ENCODE measurements at places on chromosomes 16 and 17.

GRCh38 chr16:24686678-24687077 is 42.8 kb upstream of the TNRC6A start:
- DNase-seq: no peak

DNA sequence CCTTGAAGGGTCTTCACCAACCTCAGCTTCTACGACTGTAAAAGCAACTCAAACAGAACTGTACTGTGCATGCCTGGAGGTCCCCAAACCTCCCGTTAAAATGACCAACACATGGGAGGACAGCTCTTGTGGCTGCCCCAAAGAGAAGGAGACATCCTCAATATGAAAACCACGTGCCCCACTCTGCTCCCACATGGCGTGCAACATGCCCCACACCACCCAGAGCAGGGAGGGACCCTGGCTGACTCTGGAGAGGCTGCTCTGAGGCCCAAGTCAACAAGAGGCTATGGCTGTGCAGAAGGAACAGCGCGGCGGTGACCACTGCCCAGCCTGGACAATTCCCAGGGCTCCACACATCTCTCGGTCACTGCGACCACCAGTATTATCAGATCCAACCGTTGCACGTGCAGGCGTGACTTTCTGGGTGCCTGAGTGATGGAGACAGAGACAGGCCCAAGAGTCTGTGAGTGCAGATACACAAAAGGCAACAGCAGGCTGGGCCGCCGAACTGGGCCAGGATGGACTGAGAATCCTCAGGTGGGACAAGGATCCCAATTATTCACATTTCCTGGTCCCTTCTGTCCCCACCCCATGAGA is 1.4 kb downstream of the PLD6 start:
- DNase-seq: no peak

DNA sequence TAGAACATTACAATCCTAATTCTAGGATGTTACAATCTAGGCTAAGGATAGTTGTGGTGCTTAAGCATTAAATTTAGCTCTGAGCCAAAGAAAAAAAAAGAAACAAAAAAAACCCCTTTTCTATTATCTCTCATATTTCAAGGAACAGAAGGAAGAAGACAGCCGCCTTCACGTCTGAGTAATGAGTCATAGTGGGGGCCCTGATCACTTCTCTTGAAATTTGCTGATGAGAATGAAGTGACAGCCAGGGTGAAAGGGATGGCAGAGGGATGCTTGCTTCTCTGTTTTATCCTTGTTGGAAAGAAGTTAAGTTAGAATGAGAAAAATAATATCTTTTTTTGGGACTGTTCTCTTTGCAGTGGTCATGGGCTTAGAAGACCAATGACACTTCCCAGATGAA is 82.6 kb upstream of the MPHOSPH6 start:
- no peak for DNase-seq

DNA sequence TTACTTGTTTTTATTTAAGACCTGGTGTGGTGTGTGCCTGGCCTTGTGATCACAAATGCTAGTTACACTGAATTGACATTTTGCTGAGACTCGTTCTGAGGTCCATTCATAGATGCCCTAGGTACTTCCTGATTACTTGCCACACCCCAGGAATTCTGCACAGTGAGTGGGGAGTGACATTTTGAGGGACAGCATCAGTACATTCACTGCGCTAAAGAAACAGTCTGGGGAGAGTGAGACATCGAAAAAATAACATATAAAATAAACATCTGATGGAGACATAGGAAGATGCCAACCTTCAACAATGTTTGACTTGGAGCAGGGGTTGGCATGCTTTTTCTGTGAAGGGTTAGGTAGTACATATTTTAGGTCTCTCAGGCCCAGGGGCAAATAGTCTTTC is 30.4 kb downstream of the ABCC1 start:
- no peak for DNase-seq

GRCh38 chr17:9472541-9472940 is 103.1 kb downstream of the STX8 start:
- no peak for DNase-seq

DNA sequence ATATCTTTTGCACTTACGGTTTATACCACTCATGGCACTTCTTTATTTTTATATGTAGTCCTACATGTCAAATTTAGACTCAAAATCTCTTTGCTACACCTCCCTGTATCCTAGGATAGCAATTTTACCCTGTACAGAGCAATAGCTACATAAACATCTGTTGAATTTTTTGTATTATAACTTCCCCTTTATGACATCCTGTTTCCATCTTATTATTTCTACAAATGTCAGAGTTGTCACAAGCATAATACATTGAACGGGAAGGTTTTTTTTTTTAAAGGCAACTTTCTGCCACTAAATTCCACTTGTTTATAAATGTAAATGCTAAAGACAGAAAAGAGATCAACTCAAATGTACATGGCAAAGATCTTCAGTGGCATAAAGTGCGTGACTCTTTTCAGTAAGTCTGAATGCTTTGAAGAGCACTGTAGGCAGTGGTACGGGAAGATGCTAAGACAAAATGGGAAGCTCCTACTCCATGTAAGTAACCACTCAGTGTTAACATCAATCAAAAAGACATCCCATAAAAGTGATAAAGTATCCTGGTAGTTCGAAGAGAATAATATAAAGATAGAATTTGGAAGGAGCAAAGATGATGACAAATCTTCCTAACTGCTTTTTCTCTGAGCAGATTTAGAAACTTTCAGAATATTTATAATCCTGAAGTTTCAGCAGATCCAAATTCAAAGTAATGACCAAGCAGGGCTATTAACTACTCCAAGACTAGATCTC is 26.8 kb downstream of the GNA13 start:
- DNase-seq: no peak

- no peak for DNase-seq
These were observed 267.9 kb upstream of the HSBP1 start for GRCh38 chr16:83539736-83540490.

- no peak for DNase-seq
These were observed 373.2 kb downstream of the RBFOX1 start for GRCh38 chr16:7705885-7706284.

DNA sequence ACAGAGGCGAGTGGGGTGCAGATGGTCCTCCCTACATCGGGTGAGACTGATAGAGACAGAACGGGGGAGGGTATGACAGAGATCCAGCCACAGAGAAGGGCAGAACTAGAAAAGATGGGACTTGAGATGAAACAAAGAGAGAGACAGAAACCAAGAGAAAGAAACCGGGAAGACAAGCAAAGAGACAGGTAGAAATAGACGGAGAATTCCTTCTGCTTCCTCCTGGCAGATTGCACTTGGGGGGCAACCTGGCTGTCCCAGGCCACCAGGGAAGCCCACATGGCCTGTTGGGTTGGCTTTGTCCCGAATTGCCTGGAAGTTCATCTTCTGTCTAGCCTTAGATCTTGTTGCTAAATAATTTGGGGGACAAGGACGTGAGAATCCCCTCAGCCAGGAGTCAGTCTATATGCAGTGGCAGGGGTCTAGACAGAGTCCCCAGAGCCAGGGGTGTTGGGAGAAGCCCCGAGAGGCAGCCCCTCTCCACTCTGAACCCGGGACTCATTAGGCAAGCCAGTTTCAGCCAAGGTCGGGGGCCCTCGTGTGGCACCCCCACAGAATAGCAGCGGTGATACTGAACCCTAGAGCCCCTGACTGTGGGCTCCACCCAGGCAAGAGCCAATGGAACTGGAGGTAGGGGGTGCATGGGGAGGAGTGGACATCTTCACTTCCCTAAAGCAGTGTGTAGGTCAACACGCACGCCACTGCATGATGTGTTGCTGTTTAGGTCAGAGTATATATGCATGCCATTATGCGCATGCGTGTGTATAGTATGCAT is 627 bp upstream of the TSPOAP1 start:
- no peak for DNase-seq

GRCh38 chr17:27348196-27348595 is 54.3 kb downstream of the WSB1 start:
- DNase-seq: no peak

- no peak for DNase-seq
These were observed 1.2 kb downstream of the ATP6V0A1 start for GRCh38 chr17:42459801-42460281.

- no peak for DNase-seq
These were observed 1.9 kb upstream of the TBC1D10B start for GRCh38 chr16:30372038-30372712.

DNA sequence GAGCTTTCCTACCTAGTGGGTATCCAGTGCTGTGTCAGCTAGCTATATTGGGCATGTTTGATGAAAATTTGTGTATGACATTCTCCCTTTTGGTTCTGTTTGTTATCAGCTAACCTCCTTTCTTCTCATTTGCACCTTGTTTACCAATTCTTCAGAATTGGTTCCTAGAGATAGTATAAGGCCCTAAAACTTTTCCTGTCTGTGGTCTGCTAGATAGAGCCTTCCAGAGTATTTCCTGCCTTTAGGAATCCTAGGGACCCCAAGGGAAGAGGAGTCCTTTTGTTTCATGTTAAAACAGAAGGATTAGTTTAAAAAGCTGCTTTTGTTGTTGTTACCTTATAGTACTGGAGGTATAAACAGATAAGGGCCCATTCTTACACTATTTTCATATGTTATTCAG is 11.5 kb downstream of the MAP3K3 start:
- no peak for DNase-seq

- DNase-seq: no peak
These were observed 266.7 kb downstream of the SHISA9 start for GRCh38 chr16:13168091-13168572.

GRCh38 chr17:78854508-78854907 is 13.9 kb upstream of the USP36 start:
- DNase-seq: no peak

DNA sequence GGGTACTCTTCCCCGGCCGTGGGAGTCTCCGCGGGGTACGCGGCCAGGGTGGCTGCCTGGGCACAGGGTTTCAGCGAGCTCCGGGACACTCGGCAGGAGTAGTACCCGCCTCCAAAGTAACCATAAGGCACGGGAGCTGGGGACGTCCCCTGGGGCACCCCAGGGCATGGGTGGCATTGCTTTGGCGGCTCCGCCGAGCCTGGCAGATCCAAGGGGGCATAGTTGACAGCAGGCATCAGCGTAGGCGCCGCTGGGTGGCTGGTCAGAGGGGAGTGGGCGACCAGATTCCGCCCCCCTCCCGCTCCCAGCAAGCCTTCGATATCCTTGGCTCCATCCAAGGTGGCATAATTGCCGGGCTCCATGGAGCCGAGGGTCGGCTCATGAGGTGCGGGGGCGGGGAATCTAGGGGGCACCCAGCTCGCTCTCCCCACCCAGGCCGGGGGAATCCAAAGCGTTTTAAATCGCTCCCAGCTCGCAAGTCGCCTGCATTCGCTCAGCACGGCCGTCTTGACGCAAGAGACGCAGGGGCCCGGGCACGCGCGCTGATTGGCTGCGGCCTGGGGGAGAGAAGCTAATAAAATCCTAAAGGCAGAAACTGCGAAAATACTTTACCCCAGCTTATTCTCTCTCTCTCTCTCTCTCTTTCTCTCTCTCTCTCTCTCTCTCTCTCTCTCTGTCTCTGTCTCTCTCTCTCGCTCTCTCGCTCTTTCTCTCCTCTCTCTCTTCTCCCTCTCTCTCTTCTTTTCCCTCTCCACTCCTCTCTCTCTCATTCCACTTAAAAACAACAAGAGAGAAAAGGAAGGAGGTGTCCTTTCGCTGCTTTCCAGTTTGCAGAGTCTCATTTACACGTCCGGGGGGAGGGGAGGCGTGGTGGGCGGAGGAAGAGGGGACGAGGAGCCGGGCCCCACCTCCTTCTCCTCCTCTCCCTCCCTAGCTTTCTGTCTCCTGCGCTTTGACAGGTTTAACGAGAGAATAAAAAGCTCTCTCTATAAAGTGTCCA is at the start of gene HOXB13:
Gene HOXB13, minus strand, starts transcription at position 519 of the 1,000 bp plus-strand sequence. Its CDS starts 157 bp downstream, at position 362.
- DNase-seq: peak; percentile 29

- no peak for DNase-seq
These were observed 72.0 kb downstream of the PITPNC1 start for GRCh38 chr17:67449065-67449464.

DNA sequence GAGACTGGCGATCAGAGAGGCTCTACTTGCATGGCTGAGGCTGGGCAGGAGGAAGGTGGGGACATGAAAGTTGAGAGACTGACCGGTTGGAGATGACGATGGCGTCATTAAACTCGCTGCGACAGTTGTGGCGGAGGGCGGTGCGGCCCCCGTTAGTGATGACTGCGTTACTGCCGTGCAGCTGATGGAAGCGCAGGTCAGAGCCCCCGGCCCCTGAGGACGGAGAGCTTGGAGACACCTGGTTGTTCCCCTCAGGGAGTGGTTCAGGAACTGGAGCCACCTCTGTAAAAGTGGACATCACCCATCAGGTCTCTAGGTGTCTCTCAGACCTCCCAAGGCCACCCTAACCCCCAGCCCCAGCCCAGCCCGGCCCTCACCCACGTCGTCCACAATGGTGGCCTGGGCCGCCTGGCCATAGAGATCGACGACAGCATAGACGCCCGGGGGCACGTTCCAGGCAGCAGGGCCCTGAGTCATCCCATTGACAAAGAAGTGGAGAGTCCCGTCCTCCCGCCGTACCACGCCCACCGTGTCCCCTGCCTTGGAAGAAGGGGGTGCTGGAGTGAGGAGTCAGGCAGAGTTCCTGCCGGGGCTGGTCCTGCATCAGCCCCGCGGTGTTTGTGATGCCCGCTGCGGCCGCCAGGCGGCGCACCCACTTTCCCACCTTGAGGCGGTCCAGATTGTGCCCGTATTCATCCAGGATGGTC is 5.3 kb downstream of the NEURL4 start:
- no peak for DNase-seq

- DNase-seq: no peak
These were observed at the start of gene MED13 for GRCh38 chr17:62064791-62065563. Gene MED13 (minus strand): TSS chr17:62065278. CDS start chr17:62065205, 73 bp downstream.

- DNase-seq: no peak
These were observed 53.8 kb downstream of the TBX4 start for GRCh38 chr17:61505846-61506627.

GRCh38 chr17:67855504-67856324 is 30.4 kb downstream of the BPTF start:
- no peak for DNase-seq

DNA sequence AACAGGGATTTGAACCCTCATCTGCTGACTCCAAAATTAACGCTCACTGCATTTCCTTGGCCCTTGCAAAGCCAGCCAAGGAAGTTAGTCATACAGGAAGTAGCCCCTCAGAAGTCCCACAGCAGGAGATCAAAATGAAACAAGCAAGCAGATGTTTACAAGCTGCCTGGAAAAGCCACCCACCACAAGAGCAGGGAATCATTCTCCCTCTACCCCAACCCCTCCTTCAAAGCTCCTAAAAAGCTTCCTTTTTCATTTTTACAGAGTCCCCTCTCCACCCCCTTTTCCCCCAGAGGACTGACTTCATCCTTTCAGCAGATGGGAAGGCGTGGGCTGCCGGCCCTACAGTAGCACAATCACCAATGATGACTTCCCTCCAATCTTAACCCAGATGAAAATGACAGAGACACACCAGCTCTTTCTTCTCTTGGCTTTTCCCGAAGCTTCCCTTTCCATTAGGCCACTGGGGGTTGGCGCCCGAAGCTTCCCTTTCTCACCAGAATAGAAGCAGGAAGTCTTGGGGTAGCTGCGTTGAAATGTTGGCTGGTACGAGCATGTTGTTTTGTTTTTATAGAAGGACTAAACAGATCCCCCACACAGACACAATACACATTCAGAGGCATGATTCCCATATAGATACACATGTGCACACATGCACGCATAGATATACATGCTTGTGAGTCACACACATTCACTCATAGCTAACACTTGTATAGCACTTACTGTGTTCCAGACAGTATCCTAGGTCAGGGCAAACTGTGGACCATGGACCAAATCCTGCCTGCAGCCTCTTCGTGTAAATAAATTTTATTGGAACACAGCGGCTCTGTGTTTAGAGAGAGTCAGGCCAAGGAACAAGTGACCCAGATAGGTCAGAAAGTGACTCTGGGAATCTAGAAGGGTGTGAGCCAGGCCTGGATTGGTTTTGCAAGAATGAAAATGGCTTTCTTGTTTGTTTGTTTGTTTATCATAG is 17.4 kb downstream of the ITPRIPL2 start:
- no peak for DNase-seq
